ENCODE measurements at places on chromosomes 2 and 18. TPM values are rescaled to one million over a fixed set of nuclear protein-coding genes. Genes with fewer than 3 reads are reported as not detected.
A peak's percentile ranks its signal among the peaks of the same experiment; 100 is the strongest.

- DNase-seq = no peak
These were observed 5.1 kb downstream of the MTERF4 start for GRCh38 chr2:241096979-241097378.

The PIGN gene
- 28.5 TPM for total RNA-seq

GRCh38 chr18:74496508-74497323 lies 553 bp downstream of the CNDP2 start:
- DNase-seq = peak; percentile 15

- DNase-seq = no peak
These were observed 89.3 kb downstream of the ARMC9 start for GRCh38 chr2:231287696-231288095.

GRCh38 chr2:30707304-30707903 lies 99.8 kb downstream of the CAPN13 start:
- DNase-seq = no peak

The LYG1 gene
- total RNA-seq = 4.5 TPM

The DNAH7 gene
- total RNA-seq = not detected

DNA sequence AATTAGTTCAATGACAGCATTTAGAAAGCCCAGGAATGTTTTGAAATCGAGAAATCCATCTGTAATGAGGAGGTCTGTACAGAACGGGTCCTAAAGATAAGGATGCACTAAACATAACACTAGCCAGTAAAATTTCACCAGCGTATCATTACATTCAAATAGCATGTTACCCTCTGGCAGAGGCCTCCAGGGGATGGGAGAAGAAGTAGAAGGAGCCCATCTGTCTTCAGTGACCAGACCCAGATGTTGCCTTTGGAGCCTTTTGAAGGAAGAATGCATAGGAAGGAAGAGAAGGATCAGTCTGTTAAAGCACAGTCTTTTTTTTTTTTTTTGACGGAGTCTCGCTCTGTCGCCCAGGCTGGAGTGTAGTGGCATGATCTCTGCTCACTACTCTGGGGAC lies 86.1 kb upstream of the BCL2L11 start:
- no peak for DNase-seq

DNA sequence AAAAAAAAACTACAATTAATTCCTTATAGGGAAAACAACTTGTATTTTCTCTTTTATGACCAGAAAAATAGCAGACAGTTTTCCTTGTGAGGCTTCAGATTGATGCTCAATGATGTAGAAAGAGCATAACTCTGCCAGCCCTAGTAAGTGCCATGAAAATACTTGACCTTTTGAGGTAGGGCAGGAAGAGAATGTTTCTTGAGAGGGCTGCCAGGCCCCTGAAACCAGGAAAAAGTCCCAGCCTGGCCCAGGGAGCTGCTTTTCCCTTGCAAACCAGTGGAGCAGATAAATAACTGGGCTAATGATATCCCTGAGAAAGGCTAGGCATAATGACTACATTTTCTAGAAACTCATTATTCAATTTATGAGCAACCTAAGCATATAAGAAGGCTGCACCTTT lies 126.8 kb downstream of the SLC8A1 start:
- no peak for DNase-seq

The TANC1 gene
- 0.05 TPM for total RNA-seq

- no peak for DNase-seq
These were observed 40.2 kb upstream of the GMCL1 start for GRCh38 chr2:69789175-69789721.

The CNRIP1 gene
- total RNA-seq = not detected

GRCh38 chr2:226895579-226895978 lies 59.7 kb downstream of the RHBDD1 start:
- no peak for DNase-seq

The BCL11A gene
- total RNA-seq = 11.6 TPM

GRCh38 chr2:223563462-223563861 lies 38.7 kb downstream of the SCG2 start:
- no peak for DNase-seq

DNA sequence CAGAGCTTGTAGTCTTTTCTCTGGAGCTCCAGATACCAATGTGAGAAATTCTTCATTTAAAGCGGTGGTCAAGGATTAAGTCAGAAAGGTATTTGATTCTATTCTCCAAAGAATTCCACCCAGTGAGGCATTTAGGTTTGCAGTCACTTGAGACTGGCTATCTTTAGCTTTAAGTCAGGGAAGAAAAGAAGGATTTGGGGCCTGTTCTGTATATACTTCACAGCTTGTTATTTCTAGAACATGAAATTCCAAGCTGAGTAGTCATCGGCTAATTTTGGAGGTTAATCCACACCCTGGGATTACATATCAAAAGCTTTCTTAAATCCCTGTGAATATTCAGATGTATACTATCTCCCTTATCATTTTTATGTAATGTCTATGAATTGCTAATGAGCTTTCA lies 39.4 kb downstream of the MYOM1 start:
- no peak for DNase-seq

The SERPINB7 gene
- not detected for total RNA-seq

DNA sequence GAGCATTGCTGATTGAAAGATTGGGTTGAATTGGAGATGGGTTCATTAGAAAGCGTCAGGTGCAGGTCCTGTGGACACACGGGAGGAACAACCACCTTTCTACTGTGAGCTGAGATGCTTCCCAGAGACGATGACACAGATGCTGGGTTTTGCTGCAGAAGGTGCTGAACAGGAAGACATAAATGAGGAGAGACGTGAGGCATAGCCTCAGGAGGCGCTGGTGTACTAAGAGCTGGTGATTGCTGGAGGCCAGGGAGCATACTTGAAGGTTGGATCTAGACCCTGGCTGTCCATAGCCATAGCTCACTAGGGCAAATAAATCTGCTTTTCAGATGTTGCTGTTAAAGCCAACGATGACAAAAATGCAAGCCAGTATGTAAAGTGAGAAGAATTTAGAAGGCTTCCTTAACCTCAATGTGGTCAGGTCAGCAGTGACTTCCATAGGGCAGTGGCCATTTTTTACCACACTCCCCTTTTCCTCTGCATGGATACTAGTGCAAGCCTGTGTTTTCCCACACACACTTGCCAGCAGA lies 153.7 kb downstream of the SOX11 start:
- no peak for DNase-seq

- DNase-seq = no peak
These were observed 18.4 kb downstream of the RBKS start for GRCh38 chr2:27871802-27872201.

DNA sequence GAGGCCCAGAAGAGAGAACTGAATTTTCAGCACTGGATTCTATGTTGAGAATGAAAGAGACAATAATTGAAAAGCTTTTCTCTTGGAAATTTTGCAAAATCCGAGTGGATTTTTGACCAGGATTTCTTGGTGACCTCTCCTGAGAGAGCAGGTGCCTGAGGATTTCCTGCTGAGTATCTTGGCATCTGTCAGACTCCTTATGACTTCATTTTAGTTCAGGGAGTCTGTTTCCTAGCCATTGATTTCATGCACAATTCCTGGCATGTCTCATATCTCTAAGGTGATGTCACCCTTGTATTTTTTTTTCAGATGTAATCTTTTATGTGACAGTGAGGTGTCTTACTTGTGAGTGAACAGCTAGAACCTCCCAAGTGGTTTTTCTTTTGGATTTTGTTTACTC lies 195.9 kb downstream of the NEDD4L start:
- no peak for DNase-seq

The TDRD15 gene
- total RNA-seq = not detected

DNA sequence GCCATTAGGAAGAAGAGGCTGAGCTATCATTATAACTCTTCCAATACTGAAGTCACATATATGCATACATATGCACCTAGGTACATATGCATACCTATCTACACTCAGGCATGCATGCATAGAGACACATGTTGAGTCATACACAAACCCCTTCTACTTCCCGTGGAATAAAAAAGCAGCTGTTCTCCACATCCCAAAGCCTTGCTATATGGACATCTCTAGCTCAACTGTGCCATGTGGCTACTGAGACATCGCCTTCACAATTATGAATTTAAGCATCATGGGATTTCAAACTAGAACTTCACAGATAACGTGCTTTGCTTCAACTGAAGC lies 120.5 kb downstream of the ANKRD44 start:
- DNase-seq = no peak

GRCh38 chr18:43774497-43774896 lies 497.2 kb upstream of the SYT4 start:
- no peak for DNase-seq

GRCh38 chr2:43269706-43270105 lies 43.3 kb upstream of the ZFP36L2 start:
- no peak for DNase-seq

The XPO1 gene
- total RNA-seq = 196 TPM

The BOLA3 gene
- 13.5 TPM for total RNA-seq

The MAP2 gene
- 0.26 TPM for total RNA-seq

- DNase-seq = no peak
These were observed 21.6 kb downstream of the PTPN18 start for GRCh38 chr2:130377491-130377890.

The TEX44 gene
- not detected for total RNA-seq

GRCh38 chr18:35029103-35029502 lies 12.1 kb upstream of the MAPRE2 start:
- DNase-seq = no peak

- DNase-seq = no peak
These were observed 69.1 kb downstream of the LRRFIP1 start for GRCh38 chr2:237696461-237696860.

DNA sequence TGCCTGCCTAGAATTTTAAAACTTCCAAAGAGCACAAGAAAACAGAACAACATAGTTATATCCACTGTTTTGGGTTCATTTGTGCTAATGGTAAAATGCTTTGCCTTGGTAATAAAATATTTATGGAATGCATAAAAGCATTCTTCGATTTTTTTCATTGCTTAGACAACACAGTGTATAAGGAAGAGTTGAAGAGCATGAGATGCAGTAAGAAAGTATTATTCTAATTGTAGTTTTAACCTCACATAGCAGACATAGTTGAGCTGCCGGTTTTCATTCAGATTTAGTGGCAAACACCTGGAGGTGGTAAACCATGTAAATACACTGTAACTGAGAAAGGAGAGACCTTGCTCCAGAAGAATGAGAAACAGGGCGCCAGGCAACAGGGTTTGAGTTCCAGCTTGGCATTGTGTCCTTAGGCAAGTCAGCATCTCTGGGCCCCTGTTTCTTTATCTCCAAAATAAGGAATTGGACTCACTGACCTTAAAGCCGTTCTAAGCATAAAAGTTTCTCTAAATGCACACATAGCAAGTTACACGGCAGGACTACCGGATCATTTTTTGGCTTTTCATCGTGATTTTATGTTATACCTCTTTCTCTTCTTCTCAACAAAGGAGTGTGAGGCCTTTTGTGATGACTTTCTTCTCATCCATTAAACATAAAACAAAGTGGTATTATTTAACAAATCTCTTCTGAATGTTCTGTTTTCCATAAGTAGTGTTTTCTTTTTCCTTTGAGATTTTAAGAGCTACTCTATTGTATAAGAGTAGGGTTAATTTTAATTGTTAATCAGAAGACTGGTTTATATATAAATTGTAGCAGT lies 7.9 kb downstream of the UGP2 start:
- no peak for DNase-seq

The MREG gene
- 8.5 TPM for total RNA-seq

DNA sequence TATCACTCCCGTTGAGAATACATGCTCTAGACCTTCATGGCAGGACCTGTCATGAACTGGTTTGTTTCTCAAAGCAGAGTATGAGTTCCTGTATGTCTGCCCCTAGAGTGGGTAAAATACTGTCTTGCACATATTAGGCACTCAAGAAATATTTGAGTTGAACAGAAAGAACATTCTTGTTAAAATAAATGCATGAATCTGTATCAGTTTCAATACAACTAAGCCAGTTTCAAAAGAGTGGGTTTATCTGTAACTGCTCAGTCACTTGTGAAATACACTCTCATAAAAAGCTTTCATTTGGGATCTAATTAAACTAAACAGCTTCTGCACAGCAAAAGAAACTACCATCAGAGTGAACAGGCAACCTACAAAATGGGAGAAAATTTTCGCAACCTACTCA lies 69.2 kb downstream of the RFTN2 start:
- no peak for DNase-seq

- DNase-seq = no peak
These were observed 128.3 kb downstream of the CDH2 start for GRCh38 chr18:28048612-28049011.

The BUB1 gene
- total RNA-seq = 4.0 TPM

GRCh38 chr2:42812899-42813479 lies 20.6 kb upstream of the HAAO start:
- no peak for DNase-seq

The TUBB8B gene
- not detected for total RNA-seq

The CNGA3 gene
- not detected for total RNA-seq

DNA sequence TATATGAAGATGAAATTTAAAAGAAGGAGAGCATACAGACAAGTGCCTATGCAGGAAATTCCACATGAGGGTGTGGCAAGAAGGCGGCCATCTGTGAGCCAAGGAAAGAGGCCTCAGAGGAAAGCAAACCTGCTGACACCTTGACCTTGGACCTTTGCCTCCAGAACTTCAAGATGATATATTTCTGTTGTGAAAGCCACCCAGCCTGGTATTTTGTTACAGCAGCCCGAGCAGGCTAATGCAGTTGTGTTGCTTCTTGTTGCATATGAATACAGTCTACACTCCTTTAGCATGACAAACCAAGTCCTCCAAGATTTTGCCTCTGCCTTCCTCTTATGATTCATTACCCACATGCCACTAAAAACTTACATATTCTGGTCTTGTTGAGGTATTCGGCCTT lies 374.8 kb upstream of the TRIB2 start:
- no peak for DNase-seq

- DNase-seq = no peak
These were observed 204.3 kb downstream of the SEPTIN10 start for GRCh38 chr2:109409321-109410038.

DNA sequence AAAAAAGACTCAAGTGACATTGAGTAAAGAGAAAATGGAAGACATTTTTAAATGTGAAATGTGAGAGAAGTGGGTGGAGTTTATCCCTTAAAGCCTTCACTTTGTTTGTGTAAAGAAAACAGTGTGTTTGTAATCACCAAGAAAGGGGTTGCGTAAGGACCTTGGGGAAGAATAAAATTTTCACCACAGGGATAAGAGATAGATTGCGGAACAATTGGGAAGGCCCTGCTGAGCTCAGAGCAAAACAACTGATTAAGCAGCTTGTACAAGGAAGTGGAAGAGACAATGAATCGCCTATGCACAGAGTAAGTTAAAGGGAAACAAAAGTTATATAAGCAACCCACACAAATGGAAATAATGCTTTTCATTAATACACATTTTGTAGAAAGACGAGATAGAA lies 327.7 kb downstream of the RAD51AP2 start:
- no peak for DNase-seq

DNA sequence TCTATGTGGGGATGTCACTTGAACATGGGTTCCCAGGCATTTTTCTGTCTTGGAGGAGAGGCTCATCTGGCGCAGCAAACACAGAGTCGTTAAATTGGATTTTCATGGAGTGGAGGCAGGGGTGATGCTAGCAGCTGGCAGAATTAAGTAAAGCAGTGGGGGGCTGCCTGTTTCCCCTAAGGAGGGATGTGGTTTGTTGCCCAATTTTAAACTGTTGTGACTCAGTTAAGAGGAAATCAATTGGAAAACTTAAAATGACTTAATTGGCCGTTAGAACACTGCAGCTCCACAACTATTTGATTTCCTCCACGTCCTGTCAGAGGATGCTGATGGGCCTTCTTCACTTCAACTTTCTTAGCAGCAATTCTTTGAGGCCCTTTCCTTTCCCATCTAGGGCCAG lies 354.1 kb upstream of the ATP5MC3 start:
- no peak for DNase-seq

The USP40 gene
- total RNA-seq = 19.9 TPM
